ENCODE measurements at places on chromosomes 12 and 14.

DNA sequence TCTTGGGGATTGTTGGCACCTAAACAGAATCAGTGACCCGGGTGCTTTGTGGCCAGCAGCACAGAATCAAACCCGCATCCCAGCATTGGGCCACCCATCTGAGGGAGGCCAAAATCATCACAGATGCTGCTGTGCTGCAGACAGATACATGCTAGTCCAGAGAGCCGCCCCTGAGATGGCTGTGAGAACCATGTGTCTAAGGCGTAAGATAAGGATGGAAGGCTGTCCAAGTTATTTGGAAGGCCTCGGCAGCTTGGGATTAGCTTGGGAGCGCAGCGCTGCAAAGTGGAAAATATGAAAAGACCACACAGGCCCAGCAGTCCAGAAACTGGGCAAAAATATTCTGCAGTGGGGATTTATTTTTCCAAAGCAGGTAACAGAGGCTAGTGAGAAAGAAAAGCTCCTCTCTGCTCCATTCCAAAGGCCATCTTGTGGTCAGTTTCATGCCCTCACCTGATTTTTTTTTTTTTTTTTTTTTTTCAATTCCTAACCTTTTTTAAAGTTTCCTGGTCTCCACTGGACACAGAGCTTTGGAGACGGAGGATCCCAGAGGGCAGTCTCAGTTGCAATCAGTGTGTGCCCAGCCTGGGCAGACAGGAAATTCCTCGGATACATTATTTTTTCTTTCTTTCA lies 178.9 kb upstream of the BCL2L14 start:
- no peak for DNase-seq

- DNase-seq = no peak
Observed at GRCh38 chr12:75974323-75975187, 57.0 kb downstream of the PHLDA1 start.

DNA sequence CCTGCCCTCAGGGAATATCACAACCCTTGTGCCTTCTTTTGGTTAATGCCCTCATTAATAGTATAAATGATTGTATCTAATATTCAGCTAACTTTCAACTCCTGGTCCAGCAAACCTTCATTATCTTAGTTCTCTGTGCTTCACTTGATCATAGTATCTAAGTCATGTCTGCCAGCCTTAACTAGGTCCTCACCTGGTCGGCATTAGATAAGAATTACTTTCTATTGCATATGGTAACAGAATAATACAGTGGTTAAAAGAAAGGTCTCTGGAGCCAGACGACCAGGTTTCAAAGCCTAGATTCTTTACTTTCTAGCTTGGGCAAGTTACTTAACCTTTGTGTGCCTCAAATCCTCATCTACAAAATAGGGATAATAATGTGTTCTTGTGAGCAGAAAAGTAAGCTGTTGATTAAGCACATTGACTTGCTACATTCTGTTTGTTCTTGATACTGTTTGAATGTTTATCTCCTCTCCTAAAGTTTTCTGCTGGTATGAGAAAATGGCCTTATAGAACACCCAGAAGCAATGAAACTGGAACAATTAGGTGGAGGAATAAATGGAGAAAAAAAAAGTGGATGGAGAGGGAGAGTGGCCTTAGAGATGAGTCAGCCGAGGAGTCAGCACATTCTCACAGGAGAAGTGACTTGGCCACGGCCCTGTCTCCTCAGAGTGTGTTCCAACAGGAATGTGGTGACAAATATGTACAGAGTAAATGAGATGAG lies 176.1 kb downstream of the SLC25A21 start:
- no peak for DNase-seq

DNA sequence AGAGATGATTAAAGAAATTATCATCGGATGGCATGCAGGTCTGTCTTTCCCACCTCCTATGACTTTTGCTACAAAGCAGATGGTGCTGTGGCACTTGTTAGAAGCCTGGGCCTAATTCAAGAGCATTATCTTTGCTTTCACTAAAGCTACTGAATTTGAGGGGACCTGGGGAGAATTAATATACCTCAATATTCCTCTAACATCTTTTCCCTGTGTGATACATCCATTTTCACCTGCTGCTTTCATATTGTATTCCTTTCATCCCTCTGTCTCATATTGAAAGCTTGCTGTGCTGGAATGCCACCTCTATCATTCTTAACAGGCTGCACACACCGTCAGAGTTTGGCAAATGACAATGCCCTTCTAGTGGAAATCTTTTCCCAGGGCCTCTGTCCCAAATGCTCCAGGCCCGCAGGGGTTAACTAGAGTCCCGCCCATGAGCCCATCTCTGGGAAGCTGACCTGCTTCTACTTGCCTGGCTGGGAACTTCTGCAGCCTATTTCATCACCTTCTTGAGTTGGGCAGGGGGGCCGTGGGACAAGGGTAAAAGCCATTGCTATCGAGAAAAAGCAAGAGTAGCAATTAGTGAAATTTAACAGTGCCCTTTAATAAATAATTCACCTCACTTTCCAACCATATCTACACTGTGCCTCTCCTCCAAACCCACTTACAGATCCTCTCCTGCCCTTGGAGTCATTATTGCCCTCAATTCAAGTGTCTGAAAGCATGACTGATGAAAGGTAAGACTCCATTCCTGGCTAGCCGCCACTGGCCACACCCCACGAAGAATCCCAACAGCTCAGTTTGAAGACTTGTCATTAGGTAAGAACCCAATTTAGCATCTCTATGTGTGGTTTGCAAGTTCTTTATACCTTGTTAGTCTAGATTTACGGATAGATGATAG lies 126.7 kb upstream of the BTG1 start:
- no peak for DNase-seq

GRCh38 chr14:82422230-82422629 lies 888.6 kb upstream of the SEL1L start:
- no peak for DNase-seq
